Liver (tissue), 10 donors: ENCODE measurements at places on chromosomes 6 and 20.
A peak's percentile ranks its signal among the peaks of the same experiment; 100 is the strongest.

GRCh38 chr6:80488190-80488589 lies 381.7 kb downstream of the BCKDHB start:
- no peak for DNase-seq

GRCh38 chr6:129507846-129508245 lies 202.1 kb downstream of the ARHGAP18 start:
- DNase-seq, result no peak

DNA sequence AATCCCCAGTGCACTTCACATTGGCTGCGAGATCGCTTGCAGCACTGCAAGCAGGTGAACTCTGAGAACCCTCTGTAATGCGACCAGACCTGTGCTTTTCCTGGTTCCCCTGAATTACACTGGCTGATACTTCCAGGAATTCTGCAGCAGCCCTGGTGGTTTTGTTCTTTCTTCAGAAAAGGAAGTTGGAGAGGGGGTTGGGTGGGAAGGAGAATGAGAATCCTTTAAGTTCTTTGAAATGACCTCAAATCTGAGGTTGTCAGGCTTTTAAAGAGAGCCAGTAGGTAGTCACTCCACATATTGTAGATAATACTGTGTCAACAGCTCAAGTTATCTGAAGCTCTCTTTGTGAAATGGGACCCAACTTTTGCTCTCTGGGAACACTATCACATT lies 62.4 kb downstream of the GCNT2 start:
- no peak for DNase-seq

GRCh38 chr20:35093267-35093884 lies 769 bp upstream of the TRPC4AP start:
- no peak for DNase-seq

- no peak for DNase-seq
Measured at GRCh38 chr20:18943542-18943941, 130.0 kb downstream of the SCP2D1 start.

GRCh38 chr6:40417031-40417430 lies 170.1 kb downstream of the LRFN2 start:
- no peak for DNase-seq

GRCh38 chr6:157432892-157433265 lies 51.9 kb downstream of the ZDHHC14 start:
- no peak for DNase-seq

DNA sequence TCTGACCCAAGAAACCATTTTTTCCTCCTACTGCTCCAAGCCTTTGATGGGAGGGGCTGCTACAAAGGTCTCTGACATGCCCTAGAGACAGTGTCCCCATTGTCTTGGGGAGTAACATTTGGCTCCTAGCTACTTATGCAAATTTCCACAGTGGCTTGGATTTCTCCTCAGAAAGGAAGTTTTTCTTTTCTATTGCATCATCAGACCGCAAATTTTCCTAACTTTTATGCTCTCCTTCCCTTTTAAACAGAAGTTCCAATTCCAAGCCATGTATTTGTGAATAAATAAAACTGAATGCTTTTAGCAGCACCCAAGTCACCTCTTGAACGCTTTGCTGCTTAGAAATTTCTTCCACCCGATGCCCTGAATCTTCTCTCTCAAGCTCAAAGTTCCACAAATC lies 51.0 kb downstream of the SLC22A2 start:
- no peak for DNase-seq

GRCh38 chr20:39568109-39568508 lies 606.0 kb downstream of the DHX35 start:
- no peak for DNase-seq

DNA sequence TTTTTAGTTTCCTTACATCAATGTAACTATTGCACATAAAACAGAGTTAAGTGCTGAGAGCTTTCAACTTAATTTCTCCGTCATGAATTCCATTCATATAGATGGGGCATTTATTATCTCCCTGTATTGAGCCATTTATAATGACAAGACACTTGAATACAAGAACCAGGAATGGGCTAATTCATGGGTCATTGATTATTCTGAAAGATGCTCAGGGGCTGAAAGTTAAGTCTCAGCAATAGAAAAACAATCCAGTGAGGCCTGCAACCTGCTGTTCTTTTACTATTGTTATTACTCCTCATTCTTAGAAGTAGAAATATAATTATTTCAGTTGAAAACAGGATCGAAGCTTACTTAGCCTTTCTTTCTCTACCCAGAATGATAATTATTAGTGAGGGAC lies 307.7 kb downstream of the MMUT start:
- DNase-seq, result no peak

GRCh38 chr20:35934050-35934449 lies 20.3 kb downstream of the SCAND1 start:
- DNase-seq, result no peak

GRCh38 chr20:24814556-24815195 lies 134.4 kb upstream of the CST7 start:
- DNase-seq, result no peak

DNA sequence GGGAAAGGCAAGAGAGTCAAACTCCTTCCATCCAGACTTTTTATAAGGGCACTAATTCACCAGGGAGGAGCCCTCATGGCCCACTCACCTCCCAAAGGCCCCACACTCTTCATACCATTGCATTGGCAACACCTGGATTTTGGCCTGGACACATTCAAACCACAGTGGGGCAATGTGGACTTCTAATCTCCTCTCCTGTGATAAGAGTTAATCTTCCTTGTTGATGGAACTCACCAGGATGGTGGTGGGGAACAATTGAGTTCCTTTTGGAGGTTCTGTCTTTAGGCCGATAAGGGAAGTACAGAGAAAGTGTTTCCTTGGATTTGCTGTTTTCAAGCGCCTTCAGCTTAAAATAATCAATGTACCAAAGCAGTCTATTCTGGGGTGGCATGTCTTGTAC lies 268.7 kb downstream of the CD83 start:
- DNase-seq, result no peak

- DNase-seq, result no peak
Measured at GRCh38 chr6:23705697-23706096, 420.3 kb upstream of the NRSN1 start.

- DNase-seq, result no peak
Measured at GRCh38 chr6:167758309-167759023, 68.2 kb upstream of the AFDN start.

- DNase-seq, result no peak
Measured at GRCh38 chr6:47587493-47587892, 109.9 kb downstream of the CD2AP start.

DNA sequence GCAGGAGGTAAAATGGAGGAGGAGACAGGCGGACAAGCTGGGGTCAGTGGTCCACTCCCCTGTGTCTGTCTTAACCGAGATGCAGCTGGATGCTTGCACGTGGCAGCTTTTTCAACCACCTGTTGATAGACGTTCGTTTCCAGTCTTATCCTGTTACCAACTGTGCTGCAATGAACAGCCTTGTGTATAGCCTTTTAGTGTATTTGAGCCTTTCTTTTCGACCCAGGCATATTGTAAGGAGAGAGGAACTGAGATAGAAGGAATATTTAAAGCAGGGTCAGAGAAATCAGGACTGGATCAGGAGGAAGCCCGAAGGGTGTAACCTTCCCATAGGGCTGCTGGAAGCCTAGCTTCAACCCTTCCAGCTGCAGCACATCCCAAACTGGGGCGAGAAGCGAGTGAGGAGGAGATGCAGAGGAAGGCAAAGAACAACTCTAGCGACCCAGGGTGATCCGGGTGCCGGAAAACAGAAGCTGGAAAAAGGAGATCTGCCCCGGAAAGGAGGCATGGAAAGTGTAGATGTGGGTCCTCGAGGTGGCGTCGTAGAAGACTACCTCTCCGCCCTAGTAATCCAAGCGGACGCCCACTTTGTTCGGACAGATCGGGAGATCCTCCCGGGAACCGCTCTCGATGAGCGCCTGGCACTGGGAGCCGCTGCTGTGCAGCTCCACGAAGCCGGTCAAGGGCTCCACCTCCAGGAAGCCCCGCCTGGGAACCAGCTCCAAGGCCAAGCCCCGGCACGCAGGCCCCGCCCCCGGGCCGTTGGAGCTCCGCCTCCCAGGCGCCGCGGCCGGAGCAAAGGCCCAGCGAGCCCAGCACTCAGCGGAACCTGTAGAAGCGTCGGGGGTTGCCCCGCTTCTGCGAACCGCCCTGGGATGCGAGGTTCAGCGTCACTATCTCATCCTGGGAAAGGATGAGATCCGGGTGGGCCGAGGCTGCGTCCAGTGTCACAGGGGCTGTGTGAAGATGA lies 11.2 kb downstream of the TRIM31 start:
- peak; percentile 94 for DNase-seq

GRCh38 chr20:57391439-57392301 lies 474 bp downstream of the RBM38 start:
- DNase-seq, result peak; percentile 55

GRCh38 chr6:123467392-123467791 lies 169.4 kb downstream of the TRDN start:
- DNase-seq, result no peak

GRCh38 chr6:158653577-158654354 lies 3.9 kb downstream of the SYTL3 start:
- DNase-seq, result no peak

DNA sequence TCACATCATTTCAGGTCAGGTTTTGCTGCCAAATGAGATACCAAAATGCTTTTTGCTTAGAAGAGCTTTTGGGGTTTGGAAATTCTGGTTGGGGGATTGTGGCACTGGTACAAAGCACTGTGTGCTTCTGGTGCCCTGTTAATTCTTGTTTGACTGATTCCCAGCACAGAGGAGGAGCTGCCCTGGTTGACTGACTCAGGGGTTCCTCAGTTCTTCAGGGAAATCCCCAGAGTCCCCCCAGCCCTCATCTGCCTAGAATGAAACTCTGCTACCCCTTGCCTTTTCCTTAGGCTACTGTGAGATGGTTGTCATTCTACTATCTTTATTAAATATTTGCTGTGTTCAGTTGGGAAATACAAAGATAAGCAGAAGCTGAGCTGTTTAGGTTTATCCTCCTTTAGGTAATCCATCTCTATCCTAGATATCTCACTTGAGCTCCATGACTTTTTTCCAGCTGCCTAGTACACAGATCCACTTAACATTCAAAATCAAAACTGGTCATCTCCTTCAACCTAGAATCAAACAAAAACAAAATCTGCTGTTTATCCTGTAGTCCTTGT lies 24.9 kb upstream of the TSPYL1 start:
- no peak for DNase-seq

DNA sequence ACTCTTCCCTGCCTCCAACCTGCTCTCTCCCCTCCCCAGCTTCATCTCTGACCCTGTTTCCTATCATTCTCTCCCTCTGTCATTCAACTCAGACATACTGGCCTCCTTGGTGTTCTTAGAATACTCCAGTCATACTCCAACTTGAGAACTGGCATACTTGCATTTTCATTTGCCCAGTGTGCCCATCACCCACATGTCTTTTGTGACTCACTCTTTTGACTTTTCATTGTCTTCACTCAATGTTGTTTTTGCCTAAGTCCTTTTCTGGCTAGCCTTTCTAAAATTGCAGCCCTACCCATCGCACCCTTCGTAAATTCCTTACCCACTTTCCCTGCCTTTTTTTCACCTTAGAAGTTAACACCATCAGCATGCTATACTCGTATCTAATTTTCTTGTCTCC lies 77.0 kb upstream of the CD2AP start:
- DNase-seq, result no peak
